Left forelimb (tissue), 1 donor: ENCODE measurements at places on chromosomes 7 and 10.
A peak's percentile ranks its signal among the peaks of the same experiment; 100 is the strongest.

GRCh38 chr10:122034149-122034756 is 45.3 kb downstream of the TACC2 start:
- DNase-seq: no peak

DNA sequence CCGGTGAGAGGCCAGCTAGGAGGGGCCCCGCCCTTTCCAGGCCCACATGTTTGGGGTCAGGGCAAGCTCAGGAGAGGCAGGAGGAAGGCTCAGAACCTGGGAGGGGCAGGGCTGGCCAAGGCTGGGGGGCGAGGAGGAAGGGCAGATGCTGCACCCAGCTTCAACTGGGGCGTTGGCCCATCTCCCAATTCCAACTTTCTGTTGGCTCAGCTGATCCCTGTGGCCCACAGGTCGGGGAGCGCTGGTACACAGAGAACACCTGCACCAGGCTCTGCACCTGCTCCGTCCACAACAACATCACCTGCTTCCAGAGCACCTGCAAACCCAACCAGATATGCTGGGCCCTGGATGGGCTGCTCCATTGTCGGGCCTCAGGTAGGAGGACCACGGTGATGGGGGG is 40.1 kb downstream of the ZAN start:
- DNase-seq: no peak

DNA sequence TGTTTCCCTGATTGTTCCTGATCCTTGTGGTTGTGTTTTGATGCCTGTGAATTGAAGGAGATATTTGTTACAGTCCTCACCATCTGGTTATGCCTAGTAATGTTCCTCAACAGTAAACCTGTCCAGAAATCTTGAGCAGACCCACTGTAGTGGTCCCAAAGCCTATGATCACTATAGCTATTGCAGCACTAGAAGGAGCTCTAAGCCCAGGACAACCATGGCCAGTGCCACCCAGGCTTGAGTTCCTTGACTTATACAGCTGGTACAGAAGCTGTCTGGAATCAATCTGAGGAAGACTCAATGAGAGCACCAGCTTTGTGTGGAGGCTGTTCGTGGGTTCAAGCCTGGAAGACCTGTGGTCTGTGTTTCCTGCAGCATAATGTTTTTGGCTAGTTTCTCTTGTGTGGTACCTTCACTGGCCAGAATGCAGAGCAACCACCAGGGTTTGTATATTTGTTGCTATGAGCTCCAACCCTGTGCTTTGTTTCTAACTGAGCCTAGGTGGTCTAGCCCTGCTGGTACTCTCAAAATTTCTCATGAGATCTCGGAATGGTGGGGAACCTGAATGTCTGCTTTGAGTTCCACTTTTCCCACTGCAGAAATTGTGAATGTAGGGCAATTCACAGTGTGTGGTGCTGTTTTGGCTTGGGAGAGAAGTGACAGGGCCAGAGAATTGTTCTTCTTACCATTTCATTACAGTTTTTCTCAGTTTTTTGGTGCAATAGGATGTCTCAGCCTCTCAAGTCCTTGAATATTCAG is 355.2 kb downstream of the SUGCT start:
- no peak for DNase-seq

GRCh38 chr7:55387062-55387965 is 22.2 kb downstream of the LANCL2 start:
- no peak for DNase-seq

DNA sequence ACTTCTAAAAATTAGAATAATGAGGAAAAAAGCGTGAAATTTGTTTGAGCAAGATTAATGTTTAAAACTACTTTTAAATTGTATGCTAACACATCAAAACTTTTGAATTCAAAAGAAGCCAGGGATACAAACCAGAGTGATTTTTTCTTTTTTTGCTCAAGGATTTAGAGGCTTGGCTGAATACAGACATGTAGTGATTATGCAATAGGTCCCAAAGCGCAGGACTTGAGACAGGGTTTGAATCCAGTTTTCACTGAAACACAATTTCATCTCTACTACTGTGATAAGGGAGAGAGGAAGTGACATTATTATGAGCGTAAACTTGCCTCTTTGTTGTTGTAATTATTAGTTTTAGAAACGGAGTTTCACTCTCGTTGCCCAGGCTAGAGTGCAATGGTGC is 207.3 kb downstream of the ZNF33B start:
- DNase-seq: no peak

DNA sequence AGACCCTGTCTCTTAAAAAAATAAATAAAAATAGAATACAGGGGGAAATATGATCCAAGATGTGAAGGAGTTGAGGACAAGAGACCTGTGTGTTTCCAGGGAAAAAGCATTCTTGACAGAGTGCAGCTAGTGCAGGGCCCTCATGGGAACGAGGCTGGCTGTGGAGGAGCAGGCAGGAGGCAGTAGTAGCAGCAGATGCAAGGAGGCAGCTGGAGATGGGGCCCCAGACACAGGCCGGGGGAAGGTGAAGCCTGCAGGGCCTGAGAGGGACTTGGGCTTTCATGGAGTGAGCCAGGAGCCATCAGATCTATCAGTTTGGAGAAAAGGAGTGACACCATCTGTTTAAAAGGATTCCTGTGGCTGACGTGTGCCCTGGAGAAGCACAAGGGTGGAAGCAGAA is 71.4 kb upstream of the ZNF438 start:
- peak; percentile 65 for DNase-seq

DNA sequence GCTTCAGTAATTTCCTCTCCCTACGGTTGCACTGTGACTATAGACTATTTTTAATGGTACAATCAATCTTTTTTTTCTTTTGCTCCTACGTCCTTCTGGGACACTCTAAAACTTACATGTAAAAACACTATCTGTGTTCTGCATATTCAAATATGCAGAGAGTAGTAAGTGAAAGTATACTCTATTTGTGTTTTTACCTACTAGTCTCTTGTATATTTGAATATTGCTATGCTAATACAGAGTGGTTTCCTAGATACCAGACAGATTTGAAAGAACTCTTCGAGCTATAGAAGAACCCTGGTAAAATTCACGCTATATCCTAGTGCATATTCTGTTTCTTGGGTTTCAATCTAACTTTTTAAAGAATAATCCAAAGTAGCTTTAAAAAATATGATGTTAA is 200.8 kb upstream of the LRRN3 start:
- DNase-seq: no peak

GRCh38 chr7:38054199-38054598 is 123.8 kb upstream of the STARD3NL start:
- DNase-seq: no peak

GRCh38 chr7:88666626-88667025 is 92.9 kb upstream of the ZNF804B start:
- no peak for DNase-seq

DNA sequence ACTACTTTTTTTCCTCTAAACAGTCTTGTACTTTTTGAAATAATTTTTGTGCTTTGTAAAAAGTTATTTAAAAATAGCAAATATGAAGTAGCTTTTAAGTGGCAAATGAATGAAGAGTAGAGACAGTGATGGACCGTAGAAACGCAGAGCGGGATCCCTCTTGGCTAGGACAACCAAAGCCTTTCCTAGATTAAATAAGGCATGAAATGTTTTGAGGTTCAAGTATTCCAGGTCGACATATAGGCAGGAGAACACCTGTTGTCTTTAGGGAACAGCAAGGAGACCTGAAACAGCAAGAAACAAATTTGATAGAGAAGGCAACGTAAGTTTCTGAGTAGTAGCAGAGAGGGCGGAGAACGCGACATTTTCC is 662 bp upstream of the PPRC1 start:
- no peak for DNase-seq

DNA sequence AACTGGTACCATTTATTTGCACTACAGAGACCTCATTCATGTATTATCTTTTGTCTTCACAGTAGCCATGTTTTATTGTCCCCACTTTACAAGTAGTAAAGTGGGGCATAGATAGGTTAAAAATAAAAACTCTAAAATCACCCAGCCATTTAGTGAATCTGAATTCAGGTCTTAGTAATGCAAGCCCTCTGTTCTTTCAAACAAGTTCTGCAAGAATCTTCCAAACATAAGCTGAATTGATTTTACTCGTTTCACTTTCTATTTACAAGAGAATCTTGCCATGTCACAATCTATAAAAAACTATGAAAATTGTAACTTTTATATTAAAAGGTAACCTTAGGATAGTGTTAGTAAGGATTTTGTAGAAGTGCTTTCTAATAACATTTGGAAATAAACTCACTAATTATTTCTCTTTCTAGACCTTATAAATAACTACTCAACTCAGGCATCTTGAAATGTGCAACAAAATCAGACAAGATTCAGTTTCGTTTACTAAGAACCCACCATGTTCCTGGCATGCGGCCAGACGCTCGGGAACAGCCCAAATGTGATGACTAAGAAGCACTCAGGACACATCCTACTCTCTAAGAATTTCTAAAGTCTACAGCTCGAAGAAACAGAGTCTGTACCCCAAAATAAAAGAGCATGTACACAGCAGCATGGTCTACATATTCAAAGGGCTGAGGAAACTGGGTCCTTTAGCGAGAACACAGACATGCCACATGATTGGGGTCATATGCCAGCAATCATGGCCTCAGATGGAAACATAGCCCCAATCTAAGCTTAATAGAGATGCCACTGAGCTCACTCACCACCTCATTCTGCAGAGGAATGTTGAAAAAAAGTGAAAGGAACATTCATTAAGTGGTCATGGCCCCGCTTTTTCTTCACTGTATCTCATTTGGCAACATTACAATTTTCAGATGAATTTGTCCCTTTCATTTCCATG is 167.6 kb downstream of the AMPH start:
- no peak for DNase-seq

DNA sequence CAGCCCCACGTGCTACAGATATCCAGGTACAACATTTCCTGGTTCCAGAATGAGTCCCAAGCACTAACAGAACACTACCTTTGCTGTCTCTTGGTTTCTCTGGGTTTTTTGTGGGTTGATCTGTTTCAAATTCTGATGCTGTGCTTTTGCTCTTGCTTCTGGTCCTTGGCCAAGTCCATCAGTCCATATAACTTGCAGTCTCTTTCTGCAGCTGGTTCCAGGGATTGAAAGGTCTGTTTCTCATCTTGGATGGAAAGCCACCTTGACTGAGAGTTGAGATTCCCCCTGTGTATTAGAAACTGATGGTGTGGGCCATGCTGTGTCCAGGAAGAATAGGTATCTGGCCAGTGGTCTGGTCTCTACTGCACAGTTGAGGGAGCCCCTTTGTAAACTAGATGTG is 171.1 kb downstream of the JCAD start:
- no peak for DNase-seq

DNA sequence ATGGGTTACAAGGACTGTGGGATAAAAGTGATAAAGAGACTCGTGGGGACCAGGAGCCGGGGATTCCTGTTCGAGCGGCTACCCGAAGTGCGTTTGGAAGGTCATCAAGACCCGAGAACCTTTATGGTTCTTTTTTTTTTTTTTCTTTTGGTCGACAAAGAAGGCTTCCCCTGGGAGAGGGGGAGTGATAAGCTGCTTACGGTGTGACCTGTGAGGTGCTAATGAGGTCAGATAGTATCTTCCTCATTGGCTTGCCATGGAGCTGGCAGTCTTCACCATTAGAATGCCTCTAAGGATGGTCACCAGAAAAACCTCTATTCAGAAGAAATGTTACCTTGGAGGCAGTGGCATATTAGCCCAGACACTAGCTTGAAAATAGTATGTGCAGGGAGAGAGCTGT is 92.3 kb upstream of the STEAP4 start:
- DNase-seq: no peak

- peak; percentile 44 for DNase-seq
Observed at GRCh38 chr10:78330884-78331283, 297.2 kb downstream of the RPS24 start.
